ENCODE measurements at places on chromosomes 13 and 19. TPM values are rescaled to one million over a fixed set of nuclear protein-coding genes. Genes with fewer than 3 reads are reported as not detected.

- DNase-seq = peak; percentile 28
These were observed 689.1 kb upstream of the GPC6 start for GRCh38 chr13:92537471-92537870.

DNA sequence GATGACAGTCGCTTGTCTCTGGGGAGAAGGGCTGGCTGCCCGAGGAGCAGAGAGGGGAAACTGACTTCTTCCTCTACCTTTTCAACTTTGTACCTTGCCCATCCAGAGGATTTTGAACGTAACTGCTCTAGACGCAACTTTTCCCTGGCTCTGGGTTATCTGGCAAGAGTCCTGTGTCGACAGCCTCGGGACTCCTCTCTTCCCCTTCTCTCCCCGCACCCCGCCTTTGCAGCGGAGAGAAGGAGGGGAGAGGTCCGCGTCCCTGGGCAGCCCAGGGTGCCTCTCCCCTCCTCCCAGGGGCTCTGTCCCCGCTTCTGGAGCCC is 574 bp downstream of the SH3GL1 start:
- DNase-seq = peak; percentile 67

DNA sequence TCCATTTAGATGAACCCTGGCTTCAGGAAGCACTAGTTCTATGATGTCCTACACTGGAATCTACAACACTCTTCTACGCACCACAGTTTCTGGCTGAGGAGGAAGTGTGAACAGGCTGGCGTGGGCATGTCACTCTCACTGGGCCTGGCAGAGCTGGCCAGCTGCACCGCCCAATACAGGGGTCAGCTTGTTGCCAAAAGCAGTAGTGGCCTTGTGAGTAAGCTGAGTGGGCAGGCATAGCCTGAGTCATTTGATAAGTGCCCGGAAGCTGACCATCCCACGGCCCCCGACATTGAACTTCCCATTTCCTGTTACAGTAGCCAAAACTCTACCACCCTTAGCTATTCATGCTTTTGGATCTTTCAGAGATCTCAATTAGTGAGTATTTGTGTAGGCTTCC is 240.9 kb upstream of the SERP2 start:
- no peak for DNase-seq

GRCh38 chr13:59458908-59459579 is 704.7 kb downstream of the DIAPH3 start:
- no peak for DNase-seq

DNA sequence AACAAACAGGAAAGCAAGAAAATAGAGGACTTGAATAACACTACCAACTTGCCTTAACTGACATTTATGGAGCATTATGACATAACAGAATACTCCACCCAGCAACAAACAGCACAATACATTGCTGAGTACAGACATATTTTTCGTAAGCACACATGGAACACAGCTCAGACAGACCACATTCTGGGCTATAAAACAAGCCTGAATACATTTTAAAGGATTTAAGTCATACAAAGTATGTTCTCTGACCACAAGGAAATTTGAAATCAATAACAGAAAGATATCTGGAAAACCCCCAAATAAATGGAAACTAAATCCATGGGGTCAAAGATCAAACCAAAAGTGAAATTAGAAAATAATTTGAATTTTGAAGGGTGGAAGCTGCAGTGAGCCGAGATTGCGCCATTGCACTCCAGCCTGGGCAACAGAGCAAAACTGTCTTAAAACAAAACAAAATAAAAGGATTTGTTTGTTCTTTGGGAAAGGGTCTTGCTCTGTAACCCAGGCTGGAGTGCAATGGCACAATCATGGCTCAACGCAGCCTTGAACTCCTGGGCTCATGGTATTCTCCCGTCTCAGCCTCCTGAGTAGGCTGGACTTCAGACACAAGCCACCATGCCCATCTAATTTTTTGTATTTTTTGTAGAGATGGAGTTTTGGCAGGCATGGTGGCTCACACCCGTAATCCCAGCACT is 5.6 kb downstream of the ZDHHC20 start:
- DNase-seq = no peak

DNA sequence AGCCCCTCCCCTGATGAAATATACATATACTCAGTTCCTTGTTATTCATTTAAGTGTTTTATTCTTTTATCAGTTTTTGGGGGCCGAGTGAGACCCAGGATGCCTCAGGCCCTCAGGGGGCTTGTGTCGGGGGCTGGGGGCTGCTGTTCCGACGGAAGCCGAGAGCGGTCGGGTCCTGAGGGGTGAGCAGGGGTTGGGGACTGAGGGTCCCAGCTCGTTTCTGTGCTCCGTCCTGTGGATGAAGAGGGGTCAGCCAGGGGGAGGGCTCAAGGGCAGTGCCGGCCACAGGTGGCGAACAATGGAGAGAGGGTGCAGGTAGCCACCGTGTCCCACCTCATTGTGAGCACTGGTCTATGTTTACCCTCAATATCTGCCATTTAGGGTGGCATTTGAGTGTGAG is 1.9 kb downstream of the PCP2 start:
- DNase-seq = no peak

DNA sequence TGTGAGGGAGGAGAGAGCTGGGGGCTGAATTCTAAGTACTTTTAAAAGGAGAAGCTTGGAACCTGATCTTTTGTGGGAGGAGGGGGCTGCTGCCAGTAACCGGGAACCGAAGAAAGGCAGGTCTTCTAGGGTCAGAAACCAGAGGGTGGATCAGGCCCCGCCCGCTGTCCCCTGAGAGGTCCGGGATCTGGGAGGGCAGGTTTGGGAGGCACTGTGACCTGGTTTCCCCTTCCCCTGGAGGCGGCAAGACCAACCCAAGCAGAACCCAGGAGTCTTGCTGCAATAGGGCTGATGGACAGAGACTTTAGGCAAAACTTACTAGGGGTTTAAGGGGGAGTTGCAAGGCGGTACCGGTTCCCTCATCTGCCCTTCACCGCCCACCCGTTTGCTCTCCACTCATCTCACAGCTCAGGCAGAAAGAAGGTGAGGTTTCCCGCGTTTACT is 707 bp upstream of the KLK8 start:
- no peak for DNase-seq

GRCh38 chr13:91904597-91904996 is 506.2 kb downstream of the GPC5 start:
- no peak for DNase-seq

DNA sequence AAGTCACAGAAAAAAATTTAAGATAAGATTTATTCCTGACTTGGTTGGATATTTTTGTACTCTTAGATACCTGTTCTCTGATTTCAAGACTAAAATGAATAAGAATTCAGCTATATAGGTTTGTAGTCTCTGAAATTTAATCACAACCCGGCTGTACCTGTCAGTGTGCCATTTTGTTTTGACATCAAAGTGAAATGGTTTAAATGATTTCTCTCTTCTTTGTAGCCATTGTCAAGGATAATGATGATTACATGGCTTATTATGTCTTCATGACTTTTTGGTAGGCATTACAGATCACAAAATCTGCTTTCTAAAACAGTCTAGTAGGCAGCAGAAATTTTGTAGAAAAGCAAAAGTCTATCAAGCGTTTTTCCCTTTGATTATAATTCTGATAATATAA is 72.5 kb downstream of the PCDH17 start:
- no peak for DNase-seq

DNA sequence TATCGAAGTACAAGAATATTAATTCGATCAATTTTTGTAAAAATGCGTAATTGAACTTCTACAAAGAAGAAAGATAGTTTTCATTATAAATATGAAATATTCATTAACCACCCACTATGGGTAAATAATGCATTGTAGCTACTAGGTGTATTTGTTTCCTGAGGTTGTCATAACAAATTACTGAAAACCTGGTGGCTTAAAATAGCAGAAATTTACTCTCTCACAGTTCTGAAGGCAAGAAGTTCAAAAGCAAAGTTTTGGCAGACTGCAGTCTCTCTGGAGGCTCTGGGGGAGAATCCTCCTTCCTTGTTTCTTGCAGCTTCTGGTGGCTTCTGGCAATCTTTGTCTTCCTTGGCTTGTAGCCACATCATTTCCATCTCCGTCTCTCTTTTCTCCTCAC is 99.2 kb upstream of the MIR17HG start:
- no peak for DNase-seq

GRCh38 chr13:43274881-43275280 is 251.5 kb downstream of the DNAJC15 start:
- no peak for DNase-seq

GRCh38 chr13:106633321-106633720 is 65.4 kb upstream of the ARGLU1 start:
- DNase-seq = no peak

DNA sequence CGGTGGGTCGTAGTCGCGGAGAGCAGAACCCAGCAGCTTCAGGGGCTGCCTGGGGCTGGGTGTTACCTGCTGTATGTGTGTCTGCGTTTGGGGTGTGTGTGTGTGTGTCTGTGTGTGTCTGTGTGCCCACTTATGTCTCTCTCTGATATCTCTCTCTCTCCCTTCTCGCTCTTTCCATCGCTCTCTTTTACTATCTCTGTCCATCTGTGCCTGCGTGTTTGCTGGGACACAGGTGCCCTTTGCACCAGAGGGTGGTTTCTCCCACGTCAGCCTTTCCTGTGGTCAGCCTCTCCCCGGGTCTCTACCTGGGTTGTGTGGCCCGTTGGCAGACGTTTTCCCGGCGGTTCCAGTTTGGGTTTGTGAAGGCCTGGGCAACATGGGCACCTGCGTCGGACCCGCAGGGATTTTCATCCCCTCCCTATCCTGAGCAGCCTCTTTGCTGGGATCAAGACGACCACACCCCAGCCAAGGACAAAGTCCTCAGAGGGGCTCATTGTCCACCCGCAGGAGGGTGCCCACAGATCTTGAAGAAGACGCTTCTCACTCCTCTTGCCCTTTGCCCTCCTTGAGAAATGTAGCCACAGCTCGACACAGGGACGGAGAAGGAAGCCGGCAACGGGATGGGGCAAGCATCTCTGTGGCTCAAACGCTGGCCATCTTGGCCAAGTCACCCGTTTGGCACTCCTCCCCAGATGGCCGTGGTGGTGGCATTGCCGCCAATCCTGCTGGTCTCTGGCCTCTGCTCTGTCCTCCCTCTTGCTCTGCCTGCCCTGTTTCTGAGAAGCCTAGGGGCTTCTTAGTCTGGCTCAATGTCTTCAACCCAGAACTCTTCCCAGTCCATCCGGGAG is 43.3 kb downstream of the ZNF146 start:
- no peak for DNase-seq

DNA sequence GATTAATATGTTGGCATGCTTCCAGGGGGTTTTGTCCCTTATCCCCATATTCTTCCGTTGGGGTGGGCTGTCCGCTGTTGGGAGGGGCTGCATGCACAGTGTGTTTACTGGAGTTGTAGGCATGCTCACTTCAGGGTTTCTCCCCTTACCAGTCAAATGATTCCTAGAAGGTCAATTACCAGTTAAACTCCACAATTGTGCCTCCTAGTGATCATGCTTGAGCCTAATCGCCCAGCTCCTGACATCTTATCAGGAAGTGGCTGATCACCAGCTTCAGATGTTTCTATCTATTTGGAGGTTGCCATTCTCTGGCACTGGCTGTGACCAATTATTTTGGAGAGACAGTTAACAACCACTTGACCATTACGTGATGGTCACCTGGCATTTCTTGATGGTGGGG is 1090.0 kb downstream of the SLITRK5 start:
- no peak for DNase-seq

- DNase-seq = peak; percentile 71
These were observed 7.0 kb downstream of the CLASRP start for GRCh38 chr19:45045671-45046353.

GRCh38 chr13:63184693-63185092 is 1769.0 kb upstream of the PCDH20 start:
- DNase-seq = no peak

GRCh38 chr19:46621191-46622117 is 3.4 kb downstream of the PTGIR start:
- no peak for DNase-seq

- DNase-seq = no peak
These were observed 89.2 kb downstream of the MZT1 start for GRCh38 chr13:72638059-72638815.

DNA sequence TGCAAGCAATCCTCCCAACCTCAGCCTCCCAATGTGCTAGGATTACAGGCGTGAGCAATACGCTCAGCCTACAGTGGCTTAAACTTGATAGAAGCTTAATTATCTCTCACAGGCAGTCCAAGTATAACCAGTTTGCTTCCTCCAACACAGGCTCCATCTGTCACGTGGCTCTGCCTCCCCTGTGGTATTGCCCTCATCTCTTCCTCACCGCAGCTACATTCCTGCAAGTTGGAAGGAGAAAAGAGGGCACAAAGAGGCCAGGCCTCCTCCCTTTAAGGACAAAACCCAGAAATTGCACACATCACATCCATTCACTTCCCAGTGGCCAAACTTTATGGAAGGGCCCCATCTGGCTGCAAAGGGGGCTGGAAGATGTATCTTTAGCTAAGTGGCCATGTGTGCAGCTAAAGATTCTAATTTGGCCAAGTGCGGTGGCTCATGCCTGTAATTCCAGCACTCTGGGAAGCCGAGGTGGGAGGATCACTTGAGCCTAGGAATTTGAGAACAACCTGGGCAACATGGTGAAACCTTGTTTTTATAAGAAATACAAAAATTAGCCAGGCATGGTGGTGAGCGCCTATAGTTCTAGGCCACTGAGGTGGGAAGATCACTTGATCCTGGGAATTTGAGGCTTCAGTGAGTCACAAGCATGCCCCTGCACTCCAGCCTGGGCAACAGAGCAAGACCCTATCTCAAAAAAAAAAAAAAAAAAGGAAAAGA is 3.1 kb upstream of the SDHAF1 start:
- no peak for DNase-seq

DNA sequence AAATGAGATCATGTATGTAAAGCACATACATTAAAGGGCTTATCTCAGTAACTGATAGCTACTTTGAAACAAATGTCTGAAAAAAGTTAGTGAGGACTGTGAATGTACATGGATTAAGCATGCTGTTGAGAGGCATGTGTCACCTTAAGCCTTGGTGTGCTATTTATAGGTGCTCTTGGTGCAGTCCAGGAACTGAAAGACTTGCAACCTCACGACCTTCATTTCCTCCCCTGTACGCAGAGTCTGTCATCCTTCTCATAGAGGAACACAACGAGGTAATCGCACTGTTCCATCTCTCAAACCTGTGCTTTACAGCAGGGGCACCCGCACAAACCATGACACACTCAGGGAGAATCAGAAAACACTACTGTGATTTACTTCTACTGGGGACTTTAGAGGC is 65.6 kb downstream of the UFM1 start:
- DNase-seq = no peak

- DNase-seq = no peak
These were observed 346.6 kb downstream of the TSHZ3 start for GRCh38 chr19:31002518-31003244.

HCST gene
- 0.97 TPM for total RNA-seq

FLT3LG gene
- total RNA-seq = 0.24 TPM

SLC25A41 gene
- total RNA-seq = 0.27 TPM

PSG1 gene
- total RNA-seq = 0.07 TPM

FCAR gene
- not detected for total RNA-seq

ZNF222 gene
- total RNA-seq = 6.3 TPM

SBK2 gene
- 0.28 TPM for total RNA-seq

MEIOSIN gene
- total RNA-seq = not detected

ADAMTS10 gene
- total RNA-seq = 22.1 TPM

BBC3 gene
- 9.9 TPM for total RNA-seq

STXBP2 gene
- total RNA-seq = 58.6 TPM

RNASEH2B gene
- total RNA-seq = 30.9 TPM
